Activated T-cell treated with anti-CD3 and anti-CD28 coated beads, Interleukin-2, amount 50 U/mL, for 72 hours (primary cell): ENCODE measurements at places on chromosomes 4 and X.

- no peak for DNase-seq
Measured at GRCh38 chrX:84469226-84469625, 33.0 kb downstream of the HDX start.

DNA sequence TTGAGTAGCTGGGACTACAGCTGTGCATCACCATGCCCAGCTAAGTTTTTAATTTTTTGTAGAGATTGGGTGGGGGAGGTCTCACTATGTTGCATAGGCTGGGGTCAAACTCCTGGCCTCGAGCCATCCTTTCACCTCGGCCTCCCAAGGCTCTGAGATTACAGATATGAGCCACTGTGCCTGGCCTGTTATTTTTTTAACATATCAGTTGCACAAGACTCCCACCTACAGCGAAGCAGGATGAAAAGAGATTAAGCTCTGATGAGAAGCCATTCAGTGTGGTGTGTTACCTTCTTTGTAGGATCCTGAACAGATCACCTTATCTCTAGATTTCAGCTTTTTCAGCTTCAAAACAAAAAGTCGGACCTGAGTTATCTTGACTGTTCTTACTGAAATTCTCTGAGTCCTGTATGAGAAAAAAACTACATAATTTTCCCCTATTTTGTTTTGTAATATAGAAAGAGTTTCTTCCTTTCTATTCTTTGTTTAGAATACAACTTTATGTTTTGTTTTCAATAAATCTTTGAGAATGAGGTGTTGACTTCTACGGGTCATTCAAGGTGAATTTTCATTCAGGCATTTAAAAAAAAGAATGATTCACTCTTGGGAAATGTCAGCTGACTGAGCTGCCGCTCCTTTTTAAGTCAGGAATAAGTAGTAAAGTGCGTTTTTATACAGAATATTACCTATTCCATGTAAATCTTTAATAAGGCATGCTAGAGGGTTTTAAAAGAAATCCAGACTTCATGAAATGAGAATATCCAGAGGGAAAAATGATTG lies 134.6 kb downstream of the ARSF start:
- no peak for DNase-seq

GRCh38 chrX:107505223-107505622 lies 55.8 kb downstream of the FRMPD3 start:
- DNase-seq, result no peak

- no peak for DNase-seq
Measured at GRCh38 chr4:78923464-78924312, 15.6 kb downstream of the PAQR3 start.

- no peak for DNase-seq
Measured at GRCh38 chrX:11778230-11778629, 20.2 kb downstream of the MSL3 start.

DNA sequence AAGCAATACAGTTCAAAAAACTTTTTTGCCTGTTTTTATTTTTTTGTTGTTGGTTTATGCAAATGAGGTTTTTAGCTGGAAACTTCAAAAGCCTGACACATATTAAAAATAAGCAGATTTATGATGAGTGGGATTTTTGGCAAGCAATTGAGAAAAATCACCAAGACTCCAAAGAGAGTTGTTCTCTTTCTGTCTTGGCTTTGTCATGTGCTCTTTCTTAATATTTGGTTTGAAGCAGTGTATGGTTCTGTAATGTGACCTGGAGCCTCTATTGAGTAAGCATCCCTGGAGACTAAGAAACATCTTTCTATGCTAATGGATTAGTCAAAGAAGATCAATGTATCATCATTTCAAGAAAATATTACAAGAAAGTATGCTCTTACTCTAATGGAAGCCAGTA lies 11.7 kb downstream of the TRIM2 start:
- no peak for DNase-seq

DNA sequence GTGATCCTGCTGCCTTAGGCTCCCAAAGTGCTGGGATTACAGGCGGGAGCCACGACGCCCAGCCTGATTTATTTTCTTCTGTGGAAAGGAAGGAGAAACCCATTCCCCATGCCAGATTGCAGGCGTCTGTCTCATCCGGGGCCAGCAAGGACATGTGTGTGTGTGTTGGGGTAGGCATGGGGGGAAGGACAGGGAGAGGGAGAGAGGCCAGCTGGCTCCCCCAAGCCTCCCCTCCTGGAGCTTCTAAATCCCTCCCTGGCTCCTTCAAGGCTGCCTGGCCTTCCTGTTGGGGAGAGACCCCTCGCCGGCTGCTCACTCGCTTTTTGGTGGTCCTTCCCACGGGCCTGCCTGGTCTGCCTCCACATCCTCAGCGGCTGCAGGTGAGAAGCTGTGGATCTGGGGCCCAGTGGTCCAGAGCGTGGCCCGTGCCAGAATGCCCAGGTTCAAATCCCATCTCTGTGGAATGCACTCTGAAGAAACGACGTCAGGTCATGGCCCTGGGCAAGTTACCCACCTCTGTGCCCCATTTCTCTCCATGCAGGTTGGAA lies 1.3 kb upstream of the PLXNB3 start:
- DNase-seq, result no peak

- DNase-seq, result no peak
Measured at GRCh38 chr4:78829296-78829695, 53.1 kb downstream of the BMP2K start.

DNA sequence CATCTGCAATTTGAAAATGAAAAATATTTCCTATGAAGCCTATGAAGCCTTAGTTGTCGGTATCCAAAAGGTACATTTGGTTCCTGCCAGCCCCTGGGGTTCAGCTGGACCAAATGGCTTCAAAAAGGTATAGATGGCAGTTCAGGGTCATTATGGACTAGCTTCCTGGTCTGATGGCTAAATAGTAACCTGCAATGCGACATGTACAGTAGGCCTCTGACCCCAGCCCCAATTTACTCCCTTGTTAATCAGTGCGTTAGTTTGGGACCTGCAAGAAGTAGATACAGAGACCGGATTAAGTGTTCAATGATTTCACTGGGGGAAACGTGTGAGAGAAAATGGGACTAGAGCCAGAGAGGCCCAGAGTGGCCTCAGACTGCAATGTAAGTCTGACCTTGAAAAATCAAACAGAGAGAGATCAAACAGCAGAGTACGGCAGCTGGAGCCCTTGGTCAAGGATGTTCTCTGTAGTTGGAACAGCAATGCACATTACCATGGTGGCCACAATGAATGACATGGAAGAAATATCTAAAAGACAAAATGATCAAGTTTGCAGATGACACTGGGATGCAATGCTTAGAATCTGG lies 115.0 kb upstream of the MBNL3 start:
- no peak for DNase-seq

DNA sequence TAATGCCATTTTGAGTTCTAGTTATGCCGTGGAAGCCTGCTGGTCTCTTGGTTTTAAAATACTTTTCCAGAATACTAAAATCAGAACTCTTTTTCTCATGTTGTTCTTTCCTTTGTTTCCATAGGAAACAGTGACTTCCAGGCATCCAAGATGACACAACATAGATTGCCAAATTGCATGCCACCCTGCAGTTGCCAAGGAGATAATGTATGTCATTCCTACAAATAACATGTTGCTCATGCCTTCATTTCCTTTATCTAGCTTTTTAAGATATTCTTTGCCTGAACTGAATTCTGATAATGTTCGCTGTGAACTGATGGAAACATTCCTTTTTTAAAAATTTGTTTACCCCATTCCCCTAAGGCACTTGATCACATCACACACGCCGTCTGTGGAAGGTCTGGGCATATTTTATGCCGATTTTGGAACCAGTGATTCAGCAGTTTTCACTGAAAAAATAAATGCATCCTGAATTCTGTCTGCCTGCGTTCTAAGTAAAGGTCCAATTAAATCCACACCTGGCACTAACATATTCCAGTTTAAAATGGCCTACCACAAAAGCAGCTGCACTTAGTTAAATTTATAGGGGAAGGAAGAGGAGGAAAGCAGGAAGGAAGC lies 38.0 kb upstream of the COX7B2 start:
- DNase-seq, result no peak

GRCh38 chr4:41820473-41820872 lies 71.9 kb upstream of the PHOX2B start:
- no peak for DNase-seq

- DNase-seq, result no peak
Measured at GRCh38 chrX:136376713-136377112, 76.0 kb downstream of the ADGRG4 start.

GRCh38 chr4:108662629-108663028 lies 12.2 kb downstream of the OSTC start:
- DNase-seq, result no peak

GRCh38 chr4:149173241-149174013 lies 642.2 kb downstream of the IQCM start:
- no peak for DNase-seq

- no peak for DNase-seq
Measured at GRCh38 chr4:87881115-87881514, 48.3 kb downstream of the MEPE start.
